G401 (cell line): ENCODE measurements at places on chromosomes 6 and 20.
A peak's percentile ranks its signal among the peaks of the same experiment; 100 is the strongest.

DNA sequence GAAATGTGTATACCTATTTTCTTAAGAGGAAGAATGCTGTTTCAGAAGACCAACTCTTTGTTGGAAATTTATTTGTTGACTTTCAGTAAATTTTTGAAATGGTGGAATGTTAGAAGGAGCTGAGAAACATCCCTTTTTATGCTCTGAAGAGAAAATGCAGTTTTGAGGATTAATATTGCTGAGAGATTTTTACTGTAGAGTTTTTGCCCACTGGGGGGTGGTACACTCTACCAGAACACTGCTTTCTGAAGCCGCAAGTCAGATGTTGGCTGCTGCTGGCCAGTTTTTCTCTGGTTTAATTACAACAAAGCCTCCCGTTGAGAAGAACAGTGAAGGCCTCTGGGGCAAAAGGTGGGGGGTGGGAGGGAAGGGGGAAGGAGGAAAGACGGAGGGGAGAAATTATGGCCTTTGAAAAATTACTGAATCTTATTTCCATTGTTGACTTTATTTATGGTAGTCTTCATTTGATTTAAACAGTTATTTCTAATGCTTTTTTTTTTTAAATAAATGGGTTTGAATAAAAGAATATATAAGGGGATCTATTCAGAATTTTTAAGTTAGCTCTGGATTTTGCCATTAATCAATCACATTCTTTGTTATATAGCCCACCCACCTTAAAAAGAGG is 3.0 kb downstream of the FLRT3 start:
- peak; percentile 83 for DNase-seq

GRCh38 chr6:32529697-32530430 is at the start of gene HLA-DRB5:
TSS of gene HLA-DRB5 (minus strand) at chr6:32530287. CDS start at chr6:32530224, 63 bp downstream.
- no peak for DNase-seq

DNA sequence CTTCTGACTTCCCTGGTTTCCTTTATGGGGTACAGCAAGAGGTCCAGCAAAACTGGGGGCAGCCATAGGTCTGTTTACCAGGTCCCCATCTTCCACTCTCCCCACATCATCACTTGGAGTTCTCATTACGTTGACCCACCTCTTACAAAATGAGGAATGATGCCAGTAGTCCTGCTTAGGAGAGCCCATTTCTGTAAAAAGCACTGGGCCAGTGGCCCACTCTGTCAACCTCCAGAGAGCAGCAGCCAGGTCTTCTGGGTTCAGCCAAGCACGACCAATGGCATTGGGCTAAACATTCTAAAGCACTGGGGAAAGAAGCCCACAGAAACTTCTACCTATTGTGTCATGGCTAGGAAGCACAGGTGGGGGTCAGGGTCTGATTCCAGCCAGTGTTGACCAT is 13.9 kb downstream of the ZC3H12D start:
- no peak for DNase-seq

DNA sequence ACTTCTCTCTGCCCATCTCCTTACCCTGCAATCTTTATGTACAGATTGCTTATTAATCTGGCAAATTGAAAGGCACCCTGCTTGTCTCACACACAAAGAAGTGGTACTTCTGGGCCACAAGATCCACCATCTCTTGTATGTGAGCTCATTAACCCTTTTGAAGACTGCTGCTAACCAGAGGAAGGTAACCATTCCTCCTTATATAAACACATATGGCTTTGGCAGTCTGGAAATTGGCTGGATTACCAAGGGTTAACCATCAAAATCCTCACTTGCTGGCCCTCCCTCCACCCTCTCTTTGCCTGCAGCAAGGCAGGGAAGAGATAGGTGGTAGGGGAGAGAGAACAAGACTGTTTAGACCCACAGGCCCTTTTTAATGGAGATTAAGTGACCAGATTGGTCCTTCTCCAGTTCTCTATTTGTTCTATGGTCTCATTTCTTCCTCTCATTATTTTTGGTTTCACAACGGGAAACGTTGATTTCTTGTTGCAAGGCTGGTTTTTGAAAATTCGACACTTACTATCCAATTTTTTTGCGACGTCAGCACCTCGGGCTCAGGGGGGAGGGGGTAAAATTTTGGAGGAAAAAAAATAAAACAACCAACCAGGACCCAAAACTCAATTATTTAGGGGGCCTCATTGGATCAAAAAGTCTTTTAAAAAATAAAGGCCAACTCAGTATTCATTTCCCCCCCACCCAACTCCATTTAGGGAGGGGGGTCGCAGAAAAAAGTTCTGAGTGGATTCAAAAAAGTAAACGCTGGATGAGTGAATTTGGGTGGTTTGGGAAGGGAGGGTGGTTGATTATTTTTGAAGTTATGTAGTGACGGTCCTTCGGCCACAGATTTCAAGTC is 859 bp downstream of the PPP1R10 start:
- peak; percentile 76 for DNase-seq

- no peak for DNase-seq
Observed at GRCh38 chr20:9417665-9418064, 96.7 kb upstream of the LAMP5 start.

DNA sequence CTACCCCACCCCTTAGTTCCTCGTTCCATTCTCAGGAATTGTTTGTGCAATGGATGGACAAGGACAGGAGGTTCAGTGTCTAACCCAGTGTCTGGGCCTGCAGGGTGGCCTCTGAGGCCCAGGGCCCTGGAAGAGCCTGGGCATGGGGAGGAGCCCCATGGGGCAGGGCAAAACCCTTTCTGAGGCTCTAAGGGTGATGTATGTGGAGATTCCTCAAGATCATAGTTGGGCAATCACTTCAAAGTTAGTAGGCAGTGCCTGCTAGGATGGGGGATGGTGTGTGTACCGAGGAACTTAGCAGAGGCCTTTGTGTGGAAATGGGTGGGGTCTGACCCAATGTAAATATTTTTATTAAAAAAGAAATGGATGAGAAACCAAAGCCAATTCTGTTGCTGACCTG is 6.7 kb upstream of the C2 start:
- no peak for DNase-seq
